Motor neuron (in vitro differentiated cells): ENCODE measurements at places on chromosomes 12 and 14. TPM values are rescaled to one million over a fixed set of nuclear protein-coding genes. Genes with fewer than 3 reads are reported as not detected.

GRCh38 chr12:104094284-104094683 is 30.0 kb downstream of the HCFC2 start:
- ATAC-seq = no peak

Gene JPH4
- 22.3 and 25.8 TPM in 2 replicates for total RNA-seq

GRCh38 chr14:59086241-59086882 is 102.1 kb upstream of the DAAM1 start:
- peak; percentile 19 for ATAC-seq

GRCh38 chr14:68939893-68940613 is 39.0 kb downstream of the ACTN1 start:
- peak; percentile 13 for ATAC-seq

- ATAC-seq = peak; percentile 16
Observed at GRCh38 chr12:3097836-3098235, 20.7 kb downstream of the TSPAN9 start.

GRCh38 chr14:48289701-48290100 is 614.3 kb upstream of the MDGA2 start:
- no peak for ATAC-seq

Gene LRRIQ1
- 5.4 and 5.6 TPM in 2 replicates for total RNA-seq

DNA sequence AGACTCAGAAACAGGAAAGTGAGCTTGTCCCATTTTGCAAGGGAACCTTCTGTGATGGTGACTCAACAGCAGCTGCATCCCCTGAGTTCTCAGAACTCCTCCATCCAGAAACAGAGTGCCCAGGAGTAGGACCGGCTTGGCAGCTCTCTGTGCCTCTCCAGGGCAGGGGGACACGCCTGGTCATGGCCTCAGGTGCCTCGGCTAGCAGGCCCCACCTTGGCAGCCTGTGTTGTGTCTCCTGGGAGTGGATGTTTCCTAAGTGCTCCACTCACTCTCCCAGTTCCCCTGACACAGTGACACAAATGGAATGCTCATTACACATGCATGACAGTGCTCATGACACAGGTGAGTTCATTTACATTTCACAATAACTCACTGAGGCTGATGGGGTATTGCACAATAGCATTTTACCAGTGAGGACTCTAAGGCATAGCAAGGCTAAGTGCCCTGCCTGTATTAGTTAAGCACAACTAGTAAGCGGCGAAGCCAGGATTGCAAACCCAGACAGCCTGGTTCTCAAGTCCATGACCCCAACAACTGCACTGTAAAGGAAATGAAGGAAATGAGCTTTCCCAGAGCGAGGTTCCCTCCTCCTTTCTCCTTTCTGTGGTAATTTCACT is 47.4 kb downstream of the CALM1 start:
- ATAC-seq = peak; percentile 58

Gene CACNA1C
- 8.5 and 12.2 TPM in 2 replicates for total RNA-seq

Gene ETFBKMT
- 2.6 and 3.0 TPM in 2 replicates for total RNA-seq

GRCh38 chr14:92687681-92688433 is 60.6 kb downstream of the LGMN start:
- peak; percentile 34 for ATAC-seq

- ATAC-seq = no peak
Observed at GRCh38 chr12:120514002-120514401, 15.0 kb downstream of the COQ5 start.

Gene KERA
- total RNA-seq = 0.09 TPM in 1 of 2 replicates, not detected in the other

- peak; percentile 21 for ATAC-seq
Observed at GRCh38 chr14:76647697-76648298, 113.5 kb upstream of the VASH1 start.

DNA sequence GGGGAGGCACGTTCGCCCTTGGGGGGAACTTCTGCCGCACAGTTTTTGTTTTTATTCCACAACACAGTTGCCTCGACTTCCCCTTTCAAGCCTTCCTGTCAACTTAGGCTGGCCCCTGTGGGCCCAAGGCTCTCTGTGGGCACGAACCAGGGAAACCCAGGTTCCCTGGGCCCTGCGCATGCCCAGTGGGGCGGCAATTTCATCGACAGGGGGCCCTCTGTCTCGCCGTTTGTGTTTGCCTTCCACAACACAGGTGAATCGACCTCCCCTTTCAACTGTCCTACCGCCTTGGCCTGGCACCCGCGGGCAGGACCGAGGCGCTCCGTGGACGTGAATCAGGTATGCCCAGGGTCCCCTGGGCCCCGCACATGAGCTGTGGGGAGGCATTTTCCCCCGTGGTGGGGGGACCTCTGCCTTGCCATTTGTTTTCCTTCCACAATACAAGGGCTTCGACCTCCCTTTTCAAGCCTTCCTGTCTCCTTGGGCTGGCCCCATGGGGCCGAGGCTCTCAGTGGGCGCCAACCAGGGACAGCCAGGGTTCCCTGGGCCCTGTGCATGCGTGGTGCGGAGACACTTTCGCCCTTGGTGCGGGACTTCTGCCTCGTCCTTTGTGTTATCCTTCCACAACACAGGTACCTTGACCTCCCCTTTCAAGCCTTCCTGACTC is 354.0 kb downstream of the ALG10 start:
- ATAC-seq = no peak

GRCh38 chr12:42474391-42474790 is 115.2 kb downstream of the PRICKLE1 start:
- no peak for ATAC-seq

Gene KRT79
- 0.85 TPM in 1 of 2 replicates, not detected in the other for total RNA-seq

GRCh38 chr14:105483300-105484068 is 3.2 kb upstream of the CRIP1 start:
- no peak for ATAC-seq

DNA sequence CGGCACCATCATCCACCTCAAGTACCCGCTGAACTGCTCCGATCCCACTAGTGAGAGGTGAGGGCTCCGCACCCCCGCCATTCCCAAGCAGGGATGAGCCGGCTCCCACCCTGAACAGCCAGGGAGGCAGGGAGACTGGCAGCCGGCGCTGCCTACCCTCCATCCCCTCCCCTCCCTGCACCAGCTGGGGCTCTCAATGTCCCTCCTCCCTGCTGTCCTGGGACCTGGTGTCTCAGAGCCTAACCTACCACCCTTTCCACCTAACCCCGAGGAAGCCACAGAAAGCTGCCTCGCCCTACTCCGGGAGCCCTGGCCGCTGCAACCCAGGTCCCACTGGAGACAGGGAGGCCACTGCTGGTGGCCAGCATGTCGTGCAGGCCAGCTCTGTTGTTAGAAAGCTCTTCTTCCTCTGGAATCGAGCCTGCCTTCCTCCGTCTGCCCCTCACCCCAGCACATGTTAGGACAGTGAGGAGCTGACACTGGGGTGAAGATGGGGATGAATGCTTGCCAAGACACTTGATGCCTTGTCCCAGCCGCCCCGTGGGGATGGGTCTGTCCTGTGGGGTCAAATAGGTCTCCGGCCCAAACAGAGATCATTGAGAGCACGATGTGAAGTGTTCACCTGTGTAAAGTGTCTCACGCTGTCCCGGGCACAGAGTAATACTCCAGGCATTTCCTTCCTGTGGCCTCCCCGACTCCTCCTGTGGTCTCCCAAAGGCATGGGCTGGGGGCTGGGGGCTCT is 1.1 kb downstream of the PTPN6 start:
- no peak for ATAC-seq

- ATAC-seq = no peak
Observed at GRCh38 chr14:71271166-71271945, 364.1 kb downstream of the PCNX1 start.

- peak; percentile 44 for ATAC-seq
Observed at GRCh38 chr12:132429602-132429945, 60.4 kb upstream of the FBRSL1 start.

DNA sequence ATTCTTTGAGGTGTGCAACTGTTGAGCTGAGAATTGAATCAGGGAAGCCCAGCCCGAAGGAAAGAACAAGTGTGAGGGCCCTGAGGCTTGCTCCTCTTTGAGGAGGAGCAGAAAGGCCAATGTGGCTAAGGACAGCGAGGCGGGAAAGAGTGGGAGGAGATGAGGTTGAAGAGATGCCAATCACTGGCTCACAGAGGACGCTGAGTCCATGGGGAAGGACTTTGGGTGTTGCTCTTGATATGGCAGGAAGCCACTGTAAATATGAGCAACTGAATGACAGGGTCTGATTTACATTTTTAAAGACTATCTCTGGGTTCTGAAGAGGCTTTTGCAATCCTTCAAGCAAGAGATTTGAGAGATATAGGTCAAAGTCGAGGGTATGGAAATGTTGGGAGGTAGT is 3.3 kb upstream of the APPL2 start:
- ATAC-seq = no peak

- no peak for ATAC-seq
Observed at GRCh38 chr12:124630791-124631313, 63.4 kb upstream of the NCOR2 start.

- ATAC-seq = no peak
Observed at GRCh38 chr14:51972566-51972965, 16.8 kb upstream of the RTRAF start.

Gene CBLN3
- total RNA-seq = 3.2 and 4.6 TPM in 2 replicates

DNA sequence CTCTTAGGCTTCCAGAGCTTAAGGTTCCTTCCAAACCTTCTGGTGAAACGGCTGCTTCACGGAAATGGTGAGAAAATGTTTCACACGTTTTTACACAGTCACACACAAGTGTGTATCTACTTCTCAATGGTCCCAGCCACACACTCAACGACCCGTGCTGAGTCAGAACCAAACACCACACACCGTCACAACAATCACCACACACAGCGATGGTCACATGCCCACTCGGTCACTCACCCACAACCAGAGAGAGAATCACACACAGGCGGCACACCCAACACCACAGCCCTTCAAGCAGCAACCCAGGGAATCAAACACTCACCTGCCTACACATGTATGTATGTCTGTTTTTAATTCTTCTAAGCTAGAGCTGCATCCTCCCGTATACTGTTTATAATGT is 12.6 kb upstream of the PLEKHD1 start:
- ATAC-seq = no peak

- peak; percentile 84 for ATAC-seq
Observed at GRCh38 chr12:116703214-116703795, 34.6 kb downstream of the SPRING1 start.

Gene GPHN
- total RNA-seq = 15.9 and 25.8 TPM in 2 replicates

DNA sequence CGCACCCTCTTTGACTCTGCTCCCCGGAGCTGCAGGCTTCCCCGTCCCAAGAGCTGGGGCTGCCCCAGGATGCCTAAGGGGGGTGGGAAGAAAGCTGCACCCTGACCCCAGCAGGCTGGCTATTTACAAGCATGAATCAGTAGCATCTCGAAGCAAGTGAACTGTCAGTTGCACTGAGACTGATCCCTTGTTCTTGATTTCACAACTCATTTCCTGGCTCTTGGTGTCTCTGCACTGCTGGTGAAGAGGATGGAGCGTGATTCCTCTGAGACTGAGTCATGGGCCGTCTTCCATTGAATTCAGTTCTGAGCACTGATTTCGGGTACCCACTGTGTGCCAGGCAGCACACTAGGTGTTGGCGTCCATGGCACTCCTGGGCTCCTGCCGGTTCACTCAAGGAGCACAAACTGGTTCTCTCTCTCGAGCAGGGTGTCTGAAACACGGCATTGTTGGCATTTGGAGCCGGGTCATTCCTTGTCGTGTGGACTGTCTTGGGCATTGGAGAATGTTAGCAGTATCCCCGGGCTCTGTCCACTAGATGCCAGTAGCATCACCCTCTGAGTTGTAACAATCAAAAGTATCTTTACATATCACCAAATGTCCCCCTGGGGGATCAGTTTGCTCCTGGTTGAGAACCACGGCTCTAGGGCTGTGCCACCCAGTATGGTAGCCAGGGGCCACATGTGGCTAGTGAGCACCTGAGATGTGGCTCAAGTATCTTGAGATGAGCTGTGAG is 86.9 kb downstream of the RIN3 start:
- ATAC-seq = peak; percentile 77

Gene BAZ2A
- 59.4 and 81.7 TPM in 2 replicates for total RNA-seq

Gene MGAT4C
- total RNA-seq = 0.93 and 2.7 TPM in 2 replicates

- ATAC-seq = no peak
Observed at GRCh38 chr14:55819610-55820304, 239.8 kb downstream of the KTN1 start.

DNA sequence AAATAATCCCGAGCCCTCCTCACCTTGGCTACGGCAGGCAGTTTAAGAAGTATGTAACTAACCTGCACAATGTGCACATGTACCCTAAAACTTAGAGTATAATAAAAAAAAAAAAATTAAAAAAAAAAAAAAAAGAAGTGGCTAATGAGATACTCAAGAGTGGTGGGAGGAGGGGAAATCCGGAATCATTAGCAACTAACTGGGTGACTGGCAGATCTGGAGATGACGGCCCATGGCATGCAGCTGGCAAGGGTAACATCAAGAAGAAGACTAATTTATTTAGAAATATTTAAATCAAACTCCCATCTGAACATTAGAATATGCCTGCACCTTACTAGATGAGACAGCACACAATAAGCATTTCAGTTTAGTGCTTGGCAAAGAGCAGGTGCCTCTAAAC is 52.3 kb upstream of the TMCC3 start:
- no peak for ATAC-seq

Gene SELPLG
- 1.3 and 1.5 TPM in 2 replicates for total RNA-seq

GRCh38 chr14:104567957-104568225 is 11.7 kb upstream of the C14orf180 start:
- ATAC-seq = no peak

DNA sequence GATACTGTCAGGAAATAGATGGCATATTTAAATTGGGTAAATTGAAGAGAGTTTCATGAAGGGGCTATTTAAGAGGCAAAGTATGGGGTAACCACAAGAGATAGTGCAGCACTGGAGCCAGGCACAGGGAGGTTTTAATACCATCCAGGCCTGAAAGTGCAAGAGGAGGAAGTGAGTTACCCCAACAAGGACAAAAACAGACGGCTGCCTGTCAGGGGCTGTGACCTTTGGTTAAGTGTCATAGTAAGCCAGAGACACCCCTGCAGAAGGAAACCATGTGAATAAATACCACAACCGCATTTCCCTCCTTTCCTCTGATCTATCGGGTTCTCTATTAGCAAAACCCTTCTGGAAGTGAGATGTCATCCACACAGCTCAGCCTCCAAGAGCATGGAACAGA is 122.0 kb upstream of the DHRS4 start:
- no peak for ATAC-seq

Gene IRAK3
- 0.27 and 0.50 TPM in 2 replicates for total RNA-seq

Gene SLC4A8
- 7.2 and 8.3 TPM in 2 replicates for total RNA-seq

DNA sequence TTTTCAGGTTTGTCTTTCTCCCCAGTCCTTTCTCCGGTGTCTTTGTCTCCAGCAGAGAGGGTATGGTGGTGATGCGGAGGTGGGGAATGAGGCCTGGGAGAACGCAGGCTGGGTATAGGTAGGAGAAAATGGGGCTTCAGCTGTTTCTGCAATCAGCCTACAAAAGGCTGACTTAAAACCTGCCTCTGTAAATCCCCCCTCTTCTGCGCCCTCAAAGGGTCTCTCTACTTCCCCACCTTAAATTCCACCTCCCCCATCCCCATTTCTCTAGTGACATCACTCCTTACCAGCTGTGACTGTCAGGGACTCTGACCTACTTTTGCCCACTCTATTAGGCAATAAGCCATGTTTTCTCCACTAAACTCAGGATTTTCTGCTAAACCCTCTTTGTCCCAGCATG is 8.1 kb upstream of the RIMKLB start:
- no peak for ATAC-seq

DNA sequence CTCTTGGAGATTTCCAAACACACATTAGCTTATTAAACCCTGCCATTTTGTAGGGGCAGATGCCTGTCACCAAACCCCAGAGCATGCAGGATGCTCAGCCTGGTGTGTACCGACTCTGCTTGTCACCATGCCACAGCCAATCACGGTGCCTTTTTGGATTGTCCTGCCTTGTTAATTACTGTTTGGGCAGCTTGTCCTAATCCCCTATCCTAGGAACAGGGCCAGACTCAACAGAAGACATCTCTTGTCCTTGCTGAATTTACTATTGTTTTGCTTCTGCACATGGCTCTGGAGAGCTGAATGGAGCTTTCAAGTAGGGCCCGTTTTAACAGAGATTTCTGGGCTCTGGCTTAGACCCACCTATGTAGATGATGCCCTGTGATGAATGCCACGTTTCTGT is 388.5 kb downstream of the AACS start:
- no peak for ATAC-seq

Gene CDKN1B
- 35.9 and 57.8 TPM in 2 replicates for total RNA-seq
